ENCODE measurements at places on chromosomes 2 and 18.
A peak's percentile ranks its signal among the peaks of the same experiment; 100 is the strongest.

DNA sequence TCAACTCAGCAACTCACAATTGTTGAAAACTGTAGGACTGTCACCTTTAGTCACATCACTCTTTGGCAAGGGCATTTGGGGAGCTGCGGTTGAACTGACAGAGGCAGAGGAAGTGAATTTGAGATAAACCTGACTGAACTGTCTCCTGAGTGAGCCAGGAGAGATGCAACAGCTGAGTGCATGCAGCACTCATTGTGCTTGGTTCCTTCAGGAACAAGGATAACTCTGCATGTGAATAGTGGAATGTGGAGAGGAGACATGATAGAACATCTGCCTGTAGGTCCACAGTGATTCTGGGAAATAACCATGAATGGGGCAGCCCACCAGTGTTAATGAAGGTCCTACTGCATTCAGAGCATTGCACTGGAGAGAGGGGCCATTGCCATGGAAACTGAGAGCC lies 494.7 kb downstream of the STK39 start:
- no peak for DNase-seq

DNA sequence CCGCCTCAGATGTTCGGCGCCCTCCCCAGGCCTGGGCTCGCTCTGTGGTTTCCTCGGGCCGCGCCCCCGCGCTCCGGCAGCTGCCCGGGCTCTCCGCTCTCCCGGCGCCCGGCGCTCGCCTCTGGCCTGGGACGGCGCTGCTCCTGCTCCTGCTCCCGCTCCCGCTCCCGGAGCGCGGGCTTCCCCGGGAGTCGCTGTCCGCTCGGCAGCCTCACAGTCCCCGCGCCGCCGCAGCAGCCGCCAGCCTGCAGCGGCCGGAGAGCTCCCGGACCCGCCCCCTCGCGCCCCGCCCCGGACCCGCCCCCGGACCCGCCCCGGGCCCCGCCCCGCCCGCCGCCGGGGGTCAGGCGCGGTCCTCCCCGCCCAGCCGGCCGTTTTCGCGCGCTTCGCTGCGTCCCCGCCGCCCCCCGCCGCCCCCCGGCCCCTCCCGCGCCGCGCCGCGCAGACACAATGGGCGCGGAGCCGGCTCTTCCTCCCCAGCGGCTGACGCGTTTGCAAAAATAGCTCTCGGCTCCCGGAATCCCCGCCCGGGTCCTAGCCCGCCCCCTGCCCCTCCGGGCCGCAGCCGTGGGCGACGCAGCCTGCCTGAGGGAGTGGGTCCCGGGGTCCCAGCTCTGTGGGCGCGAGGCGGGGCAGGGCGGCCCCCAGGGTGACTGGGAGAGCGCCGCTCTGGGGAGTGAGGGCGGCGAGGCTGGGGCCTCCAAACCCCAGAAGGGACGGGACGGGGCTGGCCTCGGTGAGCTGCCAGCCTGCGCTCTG lies at the start of gene ARL4C:
Gene ARL4C, minus strand, starts transcription at position 247 of the 759 bp plus-strand sequence. CDS start 495 bp downstream, outside the sequence.
- DNase-seq, result peak; percentile 86

GRCh38 chr2:15673919-15674636 lies 82.4 kb downstream of the DDX1 start:
- DNase-seq, result no peak

- DNase-seq, result no peak
These were observed 13.9 kb downstream of the HDAC4 start for GRCh38 chr2:239386872-239387445.

DNA sequence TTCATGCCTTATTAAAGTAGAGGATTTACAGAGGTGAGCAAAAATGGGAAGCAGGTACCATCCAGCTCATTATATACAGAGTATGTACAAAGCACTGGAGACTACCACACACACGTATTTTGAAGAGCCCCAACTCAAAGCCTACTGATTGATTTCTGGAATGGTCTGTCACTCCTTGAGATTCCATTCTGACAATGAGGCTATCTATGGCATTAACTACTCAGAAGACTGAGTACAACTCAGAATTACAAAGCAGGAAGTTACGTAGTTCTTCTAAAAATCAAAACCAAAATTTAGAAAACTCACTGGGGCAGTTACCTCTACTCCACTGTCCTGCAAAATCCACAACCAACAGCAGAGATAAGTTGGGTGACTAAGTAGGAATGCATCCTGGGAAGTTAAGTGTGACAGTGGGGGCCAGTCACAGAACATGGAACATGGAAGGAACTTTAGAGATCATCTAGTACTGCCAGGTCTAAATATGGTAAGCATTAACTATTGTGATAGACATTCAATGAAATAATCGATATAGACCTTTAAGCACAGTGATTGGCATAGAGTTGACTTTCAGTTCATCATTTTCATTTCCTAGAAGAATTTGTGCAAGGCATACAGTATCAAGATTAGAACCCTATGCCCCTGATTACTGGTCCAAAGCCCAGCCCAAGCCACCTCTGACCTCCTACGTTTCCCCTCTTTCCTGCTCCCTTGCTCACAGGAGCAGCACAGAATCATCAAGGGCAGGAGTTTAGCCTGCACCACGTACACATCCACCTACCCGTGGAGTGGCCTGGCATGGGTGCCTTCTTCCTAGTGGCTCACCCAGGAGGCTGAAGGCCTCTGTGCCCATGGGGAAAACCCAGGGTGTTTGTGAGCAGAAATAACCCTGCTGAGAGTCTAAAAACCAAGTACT lies 80.1 kb upstream of the FOSL2 start:
- no peak for DNase-seq

DNA sequence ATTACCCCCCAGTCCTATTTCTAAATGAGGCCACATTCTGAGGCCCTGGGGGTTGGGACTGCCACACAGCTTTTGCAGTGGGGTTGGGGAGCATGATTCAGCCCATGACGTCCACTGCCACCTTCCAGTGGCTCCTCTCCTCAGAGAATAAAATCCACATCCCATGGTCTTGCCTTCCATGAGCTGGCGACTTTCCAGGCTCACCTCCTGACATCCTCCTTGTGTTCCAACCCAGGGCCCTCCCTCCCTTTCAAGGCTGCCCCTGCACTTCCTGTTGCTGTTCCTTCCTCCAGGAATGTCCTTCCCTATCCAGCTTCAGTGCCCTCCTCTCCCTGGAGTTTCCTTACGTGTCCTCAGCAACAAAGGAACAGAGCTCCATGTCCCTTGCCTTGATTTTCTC lies 187.3 kb upstream of the ID2 start:
- DNase-seq, result no peak

DNA sequence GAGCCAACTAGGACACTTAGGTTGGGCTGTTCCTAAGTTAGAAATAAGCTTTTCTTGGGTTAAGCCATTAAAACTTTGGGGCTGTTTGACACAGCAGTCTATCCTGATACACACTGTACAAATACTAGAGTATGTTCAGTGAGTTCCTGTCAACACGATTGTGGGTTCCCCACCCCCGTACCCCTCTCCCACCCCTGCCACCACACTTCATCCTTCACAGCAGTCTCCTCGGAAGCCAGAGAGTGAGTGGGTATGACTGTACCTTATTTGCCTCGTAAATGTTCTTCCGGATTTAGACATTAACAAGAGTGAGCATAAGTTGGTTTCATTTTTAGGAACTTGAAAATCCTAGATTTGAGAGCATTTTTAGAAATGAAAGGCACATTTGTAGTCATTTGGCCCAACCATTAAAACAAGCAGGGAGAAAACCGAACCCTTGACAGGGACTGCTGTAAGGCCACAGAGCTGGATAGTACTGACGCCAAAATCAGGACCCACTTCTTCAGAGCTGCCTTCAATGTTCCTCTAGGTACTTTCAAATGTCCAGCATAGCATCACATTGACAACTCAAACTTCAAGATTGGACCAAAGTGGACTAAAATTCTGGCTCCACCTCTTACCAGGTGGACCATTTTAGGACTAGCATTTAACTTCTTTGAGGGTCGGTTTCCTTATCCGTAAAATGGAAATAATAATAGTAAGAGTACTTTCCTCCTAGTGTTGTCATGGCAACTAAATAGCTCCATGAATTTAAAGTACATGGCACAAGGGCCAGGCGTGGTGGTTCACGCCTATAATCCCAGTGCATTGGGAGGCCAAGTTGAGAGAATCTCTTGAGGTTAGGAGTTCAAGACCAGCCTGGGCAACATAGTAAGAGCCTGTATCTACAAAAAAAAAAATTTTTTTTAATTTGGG lies 166.3 kb upstream of the SERTAD2 start:
- DNase-seq, result peak; percentile 53

DNA sequence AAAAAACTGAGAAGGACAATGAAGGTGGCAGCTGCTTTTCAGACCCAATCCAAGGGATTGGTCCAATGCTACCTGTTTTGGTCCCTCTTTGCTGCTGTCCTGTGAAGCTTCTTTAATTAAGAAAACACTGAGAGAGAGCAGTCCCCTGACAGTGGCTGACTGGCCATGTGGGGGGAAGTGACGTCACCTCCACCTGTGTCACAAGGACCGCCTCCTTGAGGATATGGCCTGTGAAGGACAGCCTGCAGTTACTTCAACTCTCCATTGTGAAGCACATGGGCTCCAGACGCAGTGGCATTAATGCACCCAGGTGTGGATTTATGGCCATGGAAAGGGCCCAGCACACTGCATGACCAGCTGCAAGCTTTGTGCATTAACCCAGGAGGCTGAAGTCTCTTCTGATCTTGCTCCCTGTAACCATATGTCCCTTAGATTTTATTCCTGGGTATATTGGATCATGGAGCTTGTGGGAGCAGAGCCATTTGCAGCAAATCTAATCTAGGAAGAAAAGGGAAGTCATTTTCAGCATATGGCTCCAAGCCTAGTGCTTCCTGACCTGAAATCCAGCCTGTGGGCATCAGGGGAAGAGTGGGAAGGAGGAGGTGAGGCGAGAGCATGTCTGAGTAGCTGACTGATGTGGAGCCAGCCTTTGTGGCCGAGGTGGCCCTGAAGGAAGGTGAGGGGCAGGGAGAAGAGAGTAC lies 32.2 kb downstream of the KIF5C start:
- no peak for DNase-seq

DNA sequence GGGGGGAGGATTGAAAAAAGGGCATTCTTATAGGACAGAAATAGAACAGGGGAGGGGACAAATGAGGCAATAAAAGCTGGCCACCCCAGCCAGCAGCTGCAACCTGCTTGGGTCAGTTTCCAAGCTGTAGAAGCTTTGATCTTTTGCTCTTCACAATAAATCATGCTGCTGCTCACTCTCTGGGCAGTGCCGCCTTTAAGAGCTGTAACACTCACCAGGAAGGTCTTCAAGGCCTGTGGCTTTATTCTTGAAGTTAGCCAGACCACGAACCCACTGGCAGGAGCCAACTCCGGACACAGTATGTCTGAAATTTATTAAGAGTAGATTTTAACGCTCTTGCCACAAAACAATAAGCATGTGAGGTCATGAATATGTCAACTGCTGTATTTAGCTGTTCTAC lies 649.9 kb upstream of the RAB6C start:
- DNase-seq, result no peak

DNA sequence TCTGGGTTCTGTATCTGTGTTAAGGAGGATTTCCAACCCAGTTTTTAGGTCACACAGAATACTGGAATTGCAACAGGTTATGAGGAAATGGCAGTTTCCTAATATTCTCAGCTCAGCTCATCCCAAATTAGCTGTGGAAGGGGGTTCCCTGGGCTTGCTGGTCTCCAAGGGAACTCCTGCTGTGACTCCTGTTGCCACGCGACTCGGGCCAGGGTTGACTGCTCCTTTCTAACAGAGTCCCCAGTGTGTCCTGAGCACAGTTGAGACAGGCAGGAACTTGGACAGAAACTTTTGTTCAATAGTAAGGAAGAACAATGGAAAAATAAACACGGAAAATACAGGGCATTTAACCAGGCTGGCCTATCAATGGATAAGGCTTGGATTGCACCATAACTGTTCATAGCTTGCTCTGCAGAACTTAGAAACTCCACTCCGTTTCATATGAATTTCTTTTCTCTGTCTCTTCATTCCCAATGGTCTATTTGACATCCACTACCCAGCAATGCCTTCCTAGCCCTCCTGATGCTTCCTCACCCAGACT lies 3.8 kb upstream of the ROCK2 start:
- no peak for DNase-seq

- no peak for DNase-seq
These were observed 33.1 kb downstream of the KIF1A start for GRCh38 chr2:240786871-240787311.

DNA sequence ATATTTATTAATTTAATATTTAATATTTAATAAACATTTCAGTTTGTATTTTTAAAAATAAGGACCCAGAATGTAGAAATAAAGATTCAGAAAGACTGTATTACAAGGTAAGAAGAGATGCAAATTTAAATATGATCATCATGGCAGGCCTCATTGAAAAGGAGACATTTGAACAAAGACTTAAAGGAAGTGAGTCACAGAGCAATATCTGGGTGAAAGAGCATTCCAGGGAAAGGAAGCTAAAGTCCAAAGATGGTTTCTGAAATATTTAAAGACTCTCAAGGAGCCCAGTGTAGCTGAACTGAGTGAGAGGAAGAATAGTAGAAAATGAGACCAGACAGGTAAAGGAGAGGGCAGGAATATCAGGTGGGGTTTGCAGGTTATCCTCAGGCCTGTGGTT lies 5.9 kb downstream of the SCYGR4 start:
- DNase-seq, result no peak

DNA sequence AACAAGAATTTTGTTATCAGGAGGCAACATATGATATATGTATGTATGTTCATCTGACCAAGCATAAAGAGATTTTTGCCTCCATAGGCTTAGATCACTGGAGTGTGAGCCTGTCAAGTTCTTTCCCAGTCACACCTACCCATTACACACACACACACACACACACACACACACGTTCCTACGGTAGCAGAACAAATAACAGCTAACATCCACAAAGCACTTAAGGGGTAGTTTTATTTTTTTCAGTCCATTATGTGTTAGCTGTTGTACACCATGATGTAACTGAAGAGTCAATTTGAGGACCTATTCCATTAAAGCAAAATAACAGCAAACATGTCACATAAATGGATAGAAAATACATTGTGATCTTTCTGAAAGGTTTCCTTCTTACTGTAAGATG lies 39.5 kb downstream of the UGP2 start:
- DNase-seq, result no peak

DNA sequence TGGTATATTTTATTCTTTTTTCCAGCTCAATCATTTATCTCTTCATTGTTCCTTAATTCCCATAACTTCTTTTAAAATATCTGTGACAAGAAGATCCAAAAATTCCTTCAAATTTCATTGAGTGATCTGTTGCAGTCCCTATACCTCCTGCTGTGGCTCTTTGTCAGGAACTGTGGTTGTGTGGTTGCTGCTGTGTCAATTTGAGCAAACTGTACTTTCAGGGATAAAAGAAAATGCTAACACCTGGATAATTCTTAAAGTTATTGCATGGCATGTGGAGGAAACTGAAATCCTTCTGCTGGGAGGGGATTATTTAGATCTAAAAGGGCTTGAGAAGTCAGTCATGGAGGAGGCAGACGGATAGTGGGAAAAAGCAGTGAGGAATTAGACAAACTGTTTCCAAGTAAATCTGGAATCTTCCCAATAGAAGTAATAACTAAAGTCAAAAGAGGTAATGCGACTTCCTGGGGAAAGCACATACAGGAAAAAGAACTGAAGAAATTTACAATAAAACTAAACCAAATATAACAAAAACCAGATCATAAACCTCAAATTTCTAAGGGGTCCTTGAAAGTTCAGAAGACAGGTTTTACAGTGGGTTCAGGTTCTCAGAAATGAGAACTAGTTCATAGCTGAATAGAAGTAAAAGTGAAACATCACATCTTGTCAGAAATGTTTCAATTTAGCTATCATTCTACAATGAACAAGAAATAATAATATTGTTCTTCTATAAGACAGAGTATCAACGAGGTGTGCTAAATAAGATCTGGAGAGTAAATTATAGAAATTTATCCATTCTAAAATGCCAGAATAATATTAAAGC lies 33.5 kb upstream of the CD226 start:
- no peak for DNase-seq

GRCh38 chr18:49590608-49591007 lies 28.8 kb downstream of the LIPG start:
- no peak for DNase-seq

- DNase-seq, result no peak
These were observed 24.9 kb upstream of the YWHAQ start for GRCh38 chr2:9655441-9656269.

GRCh38 chr18:25875551-25876240 lies 214.7 kb downstream of the SS18 start:
- no peak for DNase-seq
